ENCODE measurements at places on chromosomes 5 and 9.

- DNase-seq, result no peak
Measured at GRCh38 chr5:149654231-149654630, 72.9 kb downstream of the ARHGEF37 start.

DNA sequence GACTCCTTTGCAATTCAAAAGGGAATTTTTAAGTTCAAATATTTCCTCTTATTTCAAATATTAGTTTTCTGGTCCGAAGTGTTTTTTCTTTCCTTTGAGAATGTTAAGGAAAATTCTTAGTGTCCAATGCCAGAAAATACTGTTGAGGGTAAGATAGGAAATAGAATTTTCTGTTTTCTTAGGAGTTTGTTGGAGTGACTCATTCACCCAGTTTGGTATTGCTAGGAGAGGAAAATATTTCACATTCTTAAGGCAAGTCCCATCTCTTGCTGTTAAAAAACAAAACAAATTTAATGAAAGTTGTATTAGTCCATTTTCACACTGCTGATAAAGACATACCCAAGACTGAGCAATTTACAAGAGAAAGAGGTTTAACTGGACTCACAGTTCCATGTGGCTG lies 349.2 kb upstream of the ADAMTSL1 start:
- no peak for DNase-seq

DNA sequence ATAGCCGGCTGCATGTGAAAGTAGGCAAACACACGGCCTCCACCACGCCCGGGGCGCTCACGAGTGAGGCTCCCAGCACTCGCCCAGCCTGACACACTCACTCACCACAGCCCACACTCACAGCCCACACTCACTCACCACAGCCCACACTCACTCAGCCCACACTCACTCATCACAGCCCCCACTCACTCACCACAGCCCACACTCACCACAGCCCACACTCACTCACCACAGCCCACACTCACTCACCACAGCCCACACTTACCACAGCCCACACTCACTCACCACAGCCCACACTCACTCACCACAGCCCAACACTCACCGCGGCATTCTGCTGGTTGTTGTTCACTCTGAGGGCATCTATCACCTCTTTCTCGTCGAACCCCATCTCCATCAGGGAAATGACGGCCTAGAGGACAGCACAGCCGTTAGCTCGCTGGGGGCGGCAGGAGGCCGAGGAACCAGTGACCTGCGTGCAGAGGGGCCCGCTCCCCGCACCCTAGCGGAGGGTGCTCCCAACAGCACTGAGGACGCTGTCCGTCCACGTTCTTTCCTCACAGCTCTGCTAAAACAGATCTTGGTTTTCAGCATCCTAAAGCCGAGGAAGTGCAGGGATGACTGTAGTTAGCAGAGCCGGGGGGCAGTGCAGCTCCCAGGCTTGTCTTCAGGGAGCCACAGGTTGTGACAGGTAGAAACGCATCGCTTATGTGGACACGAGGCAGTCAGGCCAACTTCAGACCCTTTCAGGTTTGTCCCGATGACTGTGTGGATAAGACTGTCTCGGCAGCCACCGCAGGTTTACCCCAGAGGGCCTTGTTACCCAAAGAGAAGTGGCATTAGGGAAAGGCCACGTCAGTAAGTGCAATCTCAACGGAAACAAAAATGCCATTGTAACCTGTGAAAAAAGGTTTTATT lies 21.6 kb downstream of the UBAC1 start:
- DNase-seq, result no peak

- DNase-seq, result no peak
Measured at GRCh38 chr5:173873306-173873922, 14.7 kb upstream of the CPEB4 start.

DNA sequence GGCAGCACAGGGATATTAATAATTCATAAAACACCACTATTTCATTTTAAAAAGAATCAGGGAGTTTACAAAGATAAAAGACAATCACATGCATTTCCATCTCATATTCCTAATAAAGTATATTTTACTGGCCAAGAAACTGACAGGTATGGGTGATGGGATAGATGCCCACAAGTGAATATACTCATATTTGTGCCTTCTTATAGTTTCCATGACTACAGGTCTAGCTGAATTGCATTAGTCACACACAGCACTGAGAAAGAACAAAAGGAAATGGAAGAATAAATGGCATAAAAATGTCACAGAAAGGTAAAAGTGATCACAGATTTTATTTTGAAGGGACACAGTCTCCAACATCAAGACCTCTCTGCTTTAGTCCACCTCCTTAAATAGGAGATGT lies 193.5 kb downstream of the PLK2 start:
- DNase-seq, result no peak

DNA sequence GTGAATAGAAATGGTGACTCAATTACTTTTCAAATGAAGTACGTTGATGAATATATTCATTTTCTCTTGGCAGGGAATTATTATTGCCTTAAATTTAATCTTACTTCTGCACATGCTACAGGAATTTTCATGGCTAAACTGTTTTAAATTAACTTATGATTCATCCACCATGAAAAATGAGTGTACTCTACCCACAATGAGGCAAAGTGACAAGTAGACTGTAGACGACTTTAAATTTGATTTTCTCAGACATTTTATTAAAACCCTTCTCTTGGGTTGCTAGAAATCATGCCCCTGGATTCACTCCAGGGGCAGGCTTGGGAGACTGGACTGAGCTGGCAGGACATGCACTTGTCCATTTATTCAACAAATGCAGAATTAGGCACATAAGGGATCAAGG lies 23.5 kb upstream of the ERAP2 start:
- DNase-seq, result no peak

DNA sequence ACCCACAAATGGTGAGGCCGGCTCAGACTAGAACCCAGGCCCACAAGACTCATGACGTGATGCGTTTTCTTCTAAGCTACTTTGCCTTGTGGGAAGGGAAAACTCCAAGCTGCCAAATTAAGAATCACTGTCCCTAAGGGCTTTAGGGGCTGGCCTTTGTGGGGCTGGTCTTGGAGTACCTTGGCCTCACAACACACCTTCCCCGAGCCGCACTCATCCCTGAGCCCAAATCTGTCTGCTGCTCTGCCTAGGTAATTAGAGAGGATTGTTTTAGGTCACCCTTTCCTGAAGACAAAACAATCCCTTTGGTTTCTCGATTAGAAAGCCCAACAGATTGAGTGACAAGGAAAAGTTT lies 137.3 kb downstream of the SEMA6A start:
- no peak for DNase-seq

DNA sequence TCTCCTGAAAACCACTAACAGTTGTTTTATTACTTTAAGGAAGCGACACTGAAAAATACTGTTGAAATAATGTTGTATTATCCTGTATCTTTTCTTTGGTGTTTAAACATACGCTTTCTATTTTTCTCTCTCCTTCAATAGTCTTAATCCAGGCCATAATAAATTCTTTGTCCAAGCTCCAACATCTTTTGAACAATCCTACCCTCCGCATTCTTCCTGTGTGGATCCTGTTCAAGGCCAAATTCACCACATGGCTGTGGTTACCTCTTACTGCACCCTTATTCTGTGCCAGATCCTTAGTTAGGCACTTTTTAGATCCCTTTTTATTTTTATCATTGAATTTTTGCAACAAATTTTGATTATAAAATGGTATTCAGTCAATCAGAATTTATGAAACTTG lies 1691.5 kb downstream of the MAT2B start:
- no peak for DNase-seq

DNA sequence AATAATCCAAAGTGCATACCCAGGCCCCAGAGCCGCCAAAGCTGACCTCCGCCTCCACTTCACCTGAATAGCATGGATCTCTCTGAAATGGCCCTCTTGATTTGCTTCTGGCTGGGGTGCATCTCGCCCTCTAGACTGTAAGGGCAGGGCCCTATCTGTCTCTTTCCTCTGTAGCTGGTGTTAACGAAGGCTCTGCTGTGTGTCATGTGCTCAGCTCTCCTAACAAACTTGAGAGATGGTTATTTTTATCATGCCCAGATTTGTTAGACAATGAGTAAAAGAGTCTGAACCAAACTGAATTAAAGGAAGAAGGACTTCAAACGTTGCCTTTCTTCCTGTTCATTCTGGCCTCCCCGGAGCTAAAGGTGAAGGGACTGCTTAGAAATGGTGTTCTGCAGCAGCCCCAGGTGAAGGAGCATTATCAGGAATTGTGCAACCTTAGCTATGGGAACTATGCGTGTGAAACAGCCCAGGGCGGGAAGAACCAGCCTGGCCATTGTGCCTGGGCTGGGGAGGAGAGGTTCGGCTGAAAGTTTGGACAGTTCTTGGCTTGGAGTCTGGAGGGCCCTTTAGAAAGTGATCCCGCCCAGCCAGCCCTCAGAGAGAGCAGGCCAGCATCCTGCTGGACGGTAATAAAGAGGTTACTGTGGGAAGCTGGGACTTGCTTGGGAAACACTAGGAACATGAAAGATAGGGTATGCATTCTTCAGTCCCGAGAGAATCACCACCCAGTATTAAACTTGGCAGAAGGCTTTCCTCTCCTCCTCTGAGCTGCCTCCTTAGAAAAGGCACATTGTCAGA lies 73.5 kb downstream of the WWC1 start:
- no peak for DNase-seq

DNA sequence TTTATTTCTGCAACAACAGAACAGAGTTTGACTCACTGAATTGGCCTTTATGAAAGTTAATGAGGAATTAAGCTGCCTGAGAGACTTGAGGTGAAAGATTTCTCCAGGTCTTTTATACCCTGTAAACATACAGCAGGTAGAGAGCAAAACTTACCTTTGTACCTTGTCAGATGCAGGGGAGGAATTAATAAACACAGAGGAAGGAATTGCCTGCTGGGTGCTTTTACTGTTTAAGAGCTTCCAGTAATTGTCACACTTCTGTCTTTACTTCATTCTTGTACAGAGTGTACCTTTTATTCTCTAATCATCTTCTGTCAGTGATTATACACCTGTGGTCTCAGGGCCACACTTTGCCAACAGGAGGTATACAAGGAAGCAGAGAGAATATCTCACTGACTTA lies 94.0 kb upstream of the GRIN3A start:
- DNase-seq, result no peak

- DNase-seq, result no peak
Measured at GRCh38 chr9:133636902-133637301, 739 bp downstream of the DBH start.

DNA sequence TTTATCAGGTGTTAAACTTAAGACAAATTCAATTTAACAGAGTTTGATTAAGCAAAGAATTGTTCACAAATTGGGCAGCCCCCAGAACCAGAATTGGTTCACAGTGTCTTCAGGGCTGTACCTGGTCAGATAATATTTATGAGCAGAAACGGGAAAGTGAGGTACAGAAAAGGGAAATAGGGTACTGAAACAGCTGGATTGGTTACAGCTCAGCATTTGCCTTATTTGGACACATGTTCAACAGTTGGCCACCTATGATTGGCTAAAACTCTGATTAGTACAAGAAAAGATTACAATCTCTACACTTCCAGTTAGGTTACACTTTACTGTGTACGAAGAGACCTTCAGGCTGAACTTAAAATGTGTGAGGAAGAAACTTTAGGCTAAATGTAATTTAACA lies 18.7 kb downstream of the LRRC70 start:
- DNase-seq, result no peak

DNA sequence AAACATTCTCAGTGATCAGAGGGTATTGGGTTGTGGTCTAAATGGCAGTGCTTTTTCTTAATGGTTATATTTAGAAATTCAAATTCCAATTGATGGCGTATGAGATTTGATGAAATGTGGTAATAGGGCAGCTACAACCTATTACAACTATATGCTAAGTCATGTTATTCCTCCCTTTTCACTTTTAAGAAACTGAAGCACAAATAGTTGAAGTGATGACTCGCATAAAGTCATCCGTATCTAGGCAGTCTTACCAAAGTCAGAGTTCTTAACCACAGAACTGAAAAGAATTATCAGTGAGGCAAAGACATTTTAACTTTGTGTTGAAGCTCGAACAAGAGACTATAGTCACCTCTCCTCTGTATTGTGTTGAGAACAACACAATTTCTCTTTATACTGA lies 28.2 kb downstream of the C9orf152 start:
- no peak for DNase-seq

DNA sequence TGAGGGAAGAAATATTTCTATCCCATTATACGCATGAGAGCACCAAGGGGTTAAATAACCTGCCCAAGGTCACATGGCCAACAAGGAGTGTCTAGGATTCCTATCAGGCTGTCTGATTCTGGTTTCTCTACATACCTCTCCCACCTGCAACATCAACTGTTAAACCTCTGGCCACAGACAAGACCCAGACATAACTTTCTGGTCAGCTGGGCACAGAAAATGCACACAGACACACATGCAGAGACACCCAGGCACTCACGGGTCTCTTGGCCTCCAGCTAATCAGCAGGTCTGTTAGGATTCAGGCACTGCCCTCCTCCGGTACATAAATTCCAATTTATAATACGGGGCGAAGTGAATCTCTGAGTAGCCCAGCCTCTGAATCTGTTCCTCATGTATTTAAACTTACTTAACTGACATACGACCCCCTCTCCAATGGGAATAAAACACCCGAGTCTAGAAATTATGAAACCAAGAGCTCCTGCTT lies 1.5 kb downstream of the SEPTIN8 start:
- DNase-seq, result no peak

DNA sequence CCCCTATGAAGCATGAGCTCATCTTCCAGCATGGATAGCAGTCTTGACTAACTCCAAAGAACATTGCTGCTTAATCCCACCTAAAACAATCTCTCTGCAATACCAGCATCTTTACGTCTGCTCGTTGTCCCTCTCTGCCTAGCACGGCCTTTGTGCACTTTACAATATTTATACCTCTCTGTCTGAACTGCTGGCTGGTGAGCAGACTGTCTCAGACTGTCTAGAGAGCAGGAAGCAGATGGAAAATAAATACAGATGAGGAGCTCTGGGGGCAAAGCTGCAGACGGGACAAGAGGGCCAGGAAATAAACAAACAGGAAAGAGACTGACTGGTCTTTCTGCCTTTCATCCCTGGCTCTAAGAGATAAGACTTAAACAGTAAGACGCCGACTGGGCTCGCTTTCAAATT lies 224.8 kb downstream of the ENC1 start:
- DNase-seq, result no peak

GRCh38 chr5:55918087-55919035 lies 67.2 kb downstream of the IL31RA start:
- no peak for DNase-seq

DNA sequence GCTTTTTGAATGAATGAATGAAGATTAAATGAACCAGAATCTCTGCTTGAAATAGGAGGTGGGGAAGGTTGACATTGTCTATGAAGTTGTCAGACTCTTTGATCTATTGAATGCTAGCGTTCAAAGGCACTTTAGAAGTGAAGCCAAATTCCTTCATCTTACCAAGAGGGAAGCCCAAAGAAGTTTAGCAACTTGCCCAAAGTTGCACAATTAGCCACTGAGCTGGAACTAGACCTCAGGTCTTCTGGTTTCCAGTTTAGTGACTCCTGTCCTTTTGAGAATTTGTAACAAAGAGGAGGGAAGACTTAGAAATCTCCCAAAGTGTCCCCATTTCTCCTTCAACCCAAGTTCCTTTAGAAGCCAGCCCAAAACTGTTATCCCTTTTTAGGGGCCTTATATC lies 20.7 kb upstream of the SLC1A3 start:
- DNase-seq, result no peak

DNA sequence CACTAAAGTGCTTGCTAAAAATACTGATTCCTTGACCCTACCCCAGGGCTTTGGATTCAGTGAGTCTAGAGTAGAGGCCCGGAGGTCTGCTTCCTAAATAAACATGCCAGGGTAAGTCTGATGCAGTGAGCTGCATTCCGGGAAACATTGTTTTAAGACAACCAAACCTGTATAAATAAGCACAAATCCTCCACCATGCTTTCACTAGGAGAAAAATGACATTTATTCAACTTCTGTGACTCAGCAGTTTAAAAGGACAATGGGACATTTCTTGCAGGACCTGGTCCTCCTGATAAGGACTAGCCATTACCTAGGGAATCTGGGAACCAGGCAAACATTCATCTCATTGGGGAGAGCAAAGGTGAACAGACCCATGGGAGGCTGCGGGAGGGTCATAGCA lies 335.3 kb downstream of the MLLT3 start:
- DNase-seq, result no peak

Data from stimulated activated CD4-positive, alpha-beta T cell treated with anti-CD3 and anti-CD28 coated beads, Interleukin-1b, Interleukin-23, amount 100 ng/mL, for 1 hour (primary cell).